ENCODE measurements at places on chromosomes 12 and 14. TPM values are rescaled to one million over a fixed set of nuclear protein-coding genes. Genes with fewer than 3 reads are reported as not detected.

DNA sequence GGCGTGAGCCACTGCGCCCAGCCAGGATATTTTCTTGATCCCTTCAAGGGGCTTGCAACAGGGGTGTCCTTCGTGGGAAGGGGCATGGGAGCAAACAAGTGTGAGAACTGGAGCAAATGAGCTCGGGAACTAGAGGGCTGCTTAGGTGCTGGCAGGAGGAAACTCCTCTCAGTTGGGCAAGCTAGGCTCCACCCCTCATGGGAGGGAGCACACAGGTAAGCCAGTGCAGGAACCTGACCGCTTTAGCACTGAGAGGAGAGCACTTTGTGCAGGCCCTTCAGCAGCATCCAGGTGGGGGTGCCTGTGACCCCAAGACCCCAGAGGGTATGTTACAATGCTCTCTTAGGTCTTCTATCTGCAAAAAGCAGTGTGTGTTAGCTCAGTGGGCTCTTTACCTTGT lies 755.4 kb upstream of the MDGA2 start:
- no peak for DNase-seq

Gene SMCO2
- total RNA-seq, result not detected

DNA sequence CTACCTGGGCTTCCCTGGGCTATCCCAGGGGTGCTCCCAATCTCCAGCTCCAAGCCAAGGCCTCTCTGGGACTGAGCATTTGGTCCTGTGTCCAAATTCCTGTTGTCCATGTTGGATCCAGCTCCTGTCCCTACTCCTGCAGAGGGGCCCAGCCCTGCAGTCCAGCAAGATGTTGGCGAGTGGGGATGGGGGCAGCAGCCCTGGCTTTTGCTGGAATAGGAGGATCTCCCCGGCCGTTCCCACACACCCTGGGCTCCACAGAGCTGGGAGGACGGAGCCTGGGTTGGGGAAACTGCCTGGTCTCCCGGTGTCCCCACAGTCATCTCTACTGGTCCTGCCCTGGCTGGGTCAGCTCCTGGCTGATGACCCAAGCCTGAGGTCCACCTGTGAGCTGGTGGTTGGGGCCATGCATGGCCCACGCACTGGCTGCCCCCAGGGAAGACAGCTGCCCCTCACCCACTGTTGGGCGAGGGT lies 219.6 kb upstream of the C14orf180 start:
- DNase-seq, result no peak

Gene CLEC6A
- not detected for total RNA-seq

DNA sequence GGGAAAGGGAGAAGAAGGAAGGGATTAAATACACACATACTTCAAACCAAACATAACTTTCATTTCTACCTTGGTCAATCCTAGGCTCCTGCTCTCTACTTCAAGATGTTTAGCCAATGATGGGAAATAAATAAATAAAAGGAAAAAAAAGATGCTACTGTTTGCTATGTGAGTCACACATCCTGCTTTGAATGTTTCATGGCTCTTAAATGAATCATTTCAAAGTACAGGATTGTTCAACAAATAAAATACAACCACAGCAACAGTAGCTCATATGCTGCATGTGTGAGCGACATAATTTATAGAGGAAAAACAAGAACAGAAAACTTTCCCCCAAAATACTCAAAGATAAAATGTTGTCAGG lies 54.3 kb upstream of the NPFF start:
- no peak for DNase-seq

- no peak for DNase-seq
Observed at GRCh38 chr14:83913476-83913875, 1616.5 kb upstream of the FLRT2 start.

- no peak for DNase-seq
Observed at GRCh38 chr14:50524060-50524459, 8.3 kb downstream of the MAP4K5 start.

DNA sequence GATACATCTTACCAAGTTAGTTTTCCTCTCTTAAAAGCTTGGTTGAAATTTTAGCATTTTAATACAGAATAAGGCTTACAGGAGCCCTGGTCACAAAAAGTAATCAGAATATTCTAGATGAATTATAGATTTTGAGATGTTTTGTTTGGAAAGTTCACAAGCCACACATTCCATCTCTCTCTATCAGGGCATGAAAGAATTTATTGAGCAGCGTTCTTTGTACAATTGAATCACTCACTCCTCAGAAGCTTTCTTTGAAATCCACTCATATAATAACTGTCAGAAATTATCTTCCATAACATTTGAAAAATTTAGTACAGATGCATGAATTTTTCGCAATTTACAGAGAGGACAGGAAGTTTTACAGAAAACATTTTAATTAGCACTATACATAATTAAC lies 938.6 kb upstream of the MDGA2 start:
- DNase-seq, result no peak

DNA sequence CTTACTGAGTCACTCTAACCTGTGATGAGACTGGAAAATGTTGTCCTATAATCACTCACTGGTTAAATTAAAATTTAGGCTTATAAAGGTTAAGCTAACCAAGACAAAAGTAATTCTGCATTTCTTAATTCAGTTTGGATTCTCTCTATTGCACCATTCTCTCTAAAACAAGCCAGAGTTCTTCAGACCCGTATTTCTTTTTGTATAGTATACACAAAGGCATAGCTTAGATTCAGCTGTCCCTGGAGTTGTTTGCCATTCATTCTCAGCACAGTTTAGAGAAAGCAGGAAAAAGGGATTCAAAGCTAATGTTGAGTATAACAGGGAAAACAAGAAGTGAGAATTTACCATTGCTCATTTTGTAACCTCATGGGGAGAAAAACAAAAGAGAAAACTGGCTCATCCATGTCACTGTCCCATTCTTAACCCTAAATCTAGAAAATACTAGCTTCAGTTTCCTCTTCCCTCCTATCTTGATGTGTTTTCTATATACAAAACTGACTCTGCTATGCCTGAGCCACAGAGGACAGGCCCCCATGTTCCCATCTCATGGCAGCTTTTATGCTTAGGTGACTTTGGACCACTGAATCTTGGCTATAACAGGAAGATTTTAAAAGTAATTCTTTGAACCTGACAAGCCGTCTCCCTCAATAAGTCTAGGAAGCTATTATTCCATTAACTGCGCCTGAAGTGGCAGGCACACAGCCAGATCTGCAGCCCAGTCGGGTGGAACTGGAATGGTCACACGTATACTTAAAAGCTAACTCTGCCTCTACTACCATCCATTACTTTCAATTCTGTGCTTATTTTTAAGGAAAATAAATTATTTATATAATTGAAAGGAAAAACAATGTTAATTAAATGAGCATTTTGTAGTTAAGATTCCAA lies 7.0 kb downstream of the AREL1 start:
- no peak for DNase-seq

Gene KERA
- not detected for total RNA-seq

DNA sequence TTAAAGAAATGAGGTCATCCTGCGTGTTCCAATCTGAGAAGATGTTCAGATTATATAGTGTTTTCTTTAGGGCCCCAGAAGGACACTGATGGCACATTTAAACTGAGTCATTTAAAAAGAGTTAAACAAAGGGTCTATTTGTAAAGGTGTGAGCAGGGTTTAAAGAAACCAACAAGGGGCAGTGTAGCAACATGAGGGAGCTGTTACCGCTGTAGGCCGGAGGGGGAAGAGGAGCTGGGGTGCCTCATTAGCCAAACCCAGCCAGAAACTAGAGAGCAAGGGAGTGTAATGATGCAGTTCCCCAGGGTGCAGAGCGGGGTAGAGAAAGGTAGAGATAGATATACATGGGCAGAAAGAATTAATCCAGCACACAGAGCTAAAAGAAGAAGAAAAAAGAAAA lies 160.4 kb downstream of the TBX5 start:
- no peak for DNase-seq

DNA sequence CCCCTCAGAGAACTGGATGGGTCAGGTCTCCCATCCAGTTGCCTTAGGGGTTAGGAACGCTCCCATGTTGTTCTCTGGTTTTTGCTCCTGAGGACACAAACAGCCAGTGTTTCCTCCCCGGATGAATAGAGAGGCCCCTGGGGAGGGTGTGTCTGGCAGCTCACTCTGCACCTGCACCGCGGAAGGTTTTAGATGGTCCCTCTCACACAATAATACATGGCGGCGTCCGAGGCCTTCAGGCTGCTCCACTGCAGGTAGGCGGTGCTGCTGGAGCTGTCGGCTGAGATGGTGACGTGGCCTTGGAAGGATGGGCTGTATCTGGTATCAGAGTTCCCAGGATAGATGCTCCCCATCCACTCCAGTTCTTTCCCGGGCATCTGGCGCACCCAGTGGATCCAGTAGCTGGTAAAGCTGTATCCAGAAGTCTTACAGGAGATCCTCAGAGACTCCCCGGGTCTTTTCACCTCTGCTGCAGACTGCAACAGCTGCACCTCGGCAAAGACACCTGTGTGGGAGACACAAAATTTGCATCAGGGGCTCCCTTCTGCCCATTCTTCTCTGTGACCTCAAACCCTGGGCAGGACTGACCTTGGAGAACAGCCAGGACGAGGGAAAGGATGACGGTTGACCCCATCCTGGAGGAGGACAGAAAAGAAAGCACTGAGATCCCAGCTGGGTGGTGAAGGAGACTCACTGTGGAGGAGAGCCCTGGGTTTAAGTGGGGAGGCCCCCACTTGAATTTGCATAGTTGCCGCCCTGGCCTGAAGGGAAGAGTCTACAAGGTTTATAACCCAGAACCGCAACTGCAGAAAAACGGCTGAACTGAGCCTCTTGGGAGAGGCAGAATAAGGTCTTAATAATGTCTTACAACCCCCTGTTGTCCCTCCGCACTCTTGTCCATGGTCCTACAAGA lies 1324.8 kb downstream of the TMEM121 start:
- DNase-seq, result no peak

DNA sequence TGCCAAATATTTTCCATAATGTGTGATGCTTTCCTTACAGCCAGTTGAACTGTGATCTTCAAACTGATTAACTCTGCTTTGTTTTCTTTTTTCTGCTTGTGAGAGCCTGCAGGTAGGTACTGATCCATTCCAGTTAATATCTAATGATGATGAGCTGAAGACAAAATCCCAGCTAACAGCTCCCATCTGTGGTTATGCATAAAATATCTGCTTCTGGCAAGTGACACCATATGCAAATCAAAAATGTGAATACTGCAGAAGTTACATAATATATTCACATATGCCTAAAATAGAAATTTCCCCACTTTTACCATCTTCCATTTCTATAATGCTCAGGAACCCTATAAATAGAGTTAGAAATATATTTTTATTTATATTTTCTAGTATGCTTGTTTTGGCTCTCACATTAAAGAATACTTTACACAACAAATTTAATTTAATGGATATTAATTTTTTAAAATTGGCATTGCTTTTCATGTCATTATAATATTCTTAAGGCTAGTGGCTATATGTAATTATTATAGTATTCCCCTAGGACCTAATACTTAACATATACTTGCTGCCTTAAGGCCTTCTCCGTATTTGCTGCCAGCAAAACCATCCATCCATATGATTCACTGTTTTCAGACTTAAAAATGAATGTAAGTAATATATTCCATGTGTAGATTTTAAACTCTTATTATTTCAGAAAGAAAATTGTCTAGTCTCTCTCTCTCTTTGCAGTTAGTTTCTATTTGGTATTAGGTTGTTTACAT lies 83.8 kb downstream of the CCER1 start:
- DNase-seq, result no peak

- peak; percentile 35 for DNase-seq
Observed at GRCh38 chr14:52960627-52961026, 9.8 kb upstream of the FERMT2 start.

- DNase-seq, result no peak
Observed at GRCh38 chr14:92258934-92259333, 64.0 kb upstream of the SLC24A4 start.

DNA sequence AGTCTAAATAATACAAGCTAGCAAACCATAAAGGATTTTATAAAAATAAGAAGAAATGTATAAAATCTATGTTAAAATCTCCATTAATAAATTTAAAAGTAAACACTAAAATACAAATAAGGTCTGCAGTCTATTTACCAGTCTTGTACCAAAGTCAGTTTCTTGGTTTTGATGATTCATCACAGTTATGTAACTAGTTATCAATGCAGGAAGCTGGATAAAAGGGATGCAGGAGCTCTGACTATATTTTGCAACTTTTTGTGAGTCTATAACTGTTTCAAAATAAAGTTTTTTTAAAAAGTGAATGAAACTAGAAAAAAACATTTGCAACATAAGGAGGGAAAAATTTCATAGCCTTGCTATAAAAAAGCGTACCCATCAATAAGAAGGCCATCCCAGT lies 151.5 kb downstream of the DERA start:
- no peak for DNase-seq

DNA sequence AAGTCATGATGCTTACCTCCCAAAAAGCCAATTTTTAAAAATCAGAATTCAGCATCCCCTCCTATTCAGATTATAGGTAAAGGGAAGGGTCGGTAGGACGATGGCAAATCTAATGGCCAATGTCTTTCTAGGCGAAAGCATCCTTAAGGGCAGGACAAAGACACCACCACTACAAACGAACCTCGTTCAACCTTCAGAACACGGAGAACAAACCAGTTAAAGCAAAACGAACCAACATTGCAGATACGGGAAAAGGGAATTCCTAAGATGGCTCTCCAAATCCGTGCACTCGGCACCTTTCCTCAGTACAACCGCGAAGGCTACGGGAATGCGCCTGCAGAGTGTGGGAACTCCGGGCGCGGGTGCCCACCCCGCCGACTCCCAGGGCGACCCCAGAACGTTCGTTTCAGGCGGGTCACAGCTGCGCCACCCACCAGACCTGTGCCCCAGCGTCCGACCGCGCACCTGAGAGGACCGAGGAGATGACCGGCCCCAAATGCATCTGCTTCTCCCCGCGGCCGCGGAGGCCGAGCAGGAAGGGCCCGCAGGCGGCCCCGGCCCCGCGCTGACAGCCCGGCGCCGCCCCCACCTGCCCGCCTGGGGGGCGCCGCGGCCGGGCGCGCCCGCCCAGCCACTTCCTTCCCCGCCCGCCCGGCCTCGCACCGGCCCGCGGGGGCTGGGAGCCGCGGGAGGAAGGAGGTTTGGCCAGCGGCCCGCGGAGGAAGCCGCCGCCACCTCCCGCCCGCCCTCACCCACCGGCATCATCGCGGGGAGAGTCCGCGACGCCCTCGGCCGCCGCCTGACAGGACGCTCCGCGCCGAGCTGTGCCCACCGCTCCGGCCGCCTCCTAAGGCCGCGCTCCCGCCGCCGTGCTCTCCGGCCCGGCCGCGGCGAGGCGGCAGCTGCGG lies 578 bp downstream of the PPP1R13B start:
- no peak for DNase-seq

- DNase-seq, result no peak
Observed at GRCh38 chr14:94119071-94119470, 8.5 kb downstream of the IFI27 start.

DNA sequence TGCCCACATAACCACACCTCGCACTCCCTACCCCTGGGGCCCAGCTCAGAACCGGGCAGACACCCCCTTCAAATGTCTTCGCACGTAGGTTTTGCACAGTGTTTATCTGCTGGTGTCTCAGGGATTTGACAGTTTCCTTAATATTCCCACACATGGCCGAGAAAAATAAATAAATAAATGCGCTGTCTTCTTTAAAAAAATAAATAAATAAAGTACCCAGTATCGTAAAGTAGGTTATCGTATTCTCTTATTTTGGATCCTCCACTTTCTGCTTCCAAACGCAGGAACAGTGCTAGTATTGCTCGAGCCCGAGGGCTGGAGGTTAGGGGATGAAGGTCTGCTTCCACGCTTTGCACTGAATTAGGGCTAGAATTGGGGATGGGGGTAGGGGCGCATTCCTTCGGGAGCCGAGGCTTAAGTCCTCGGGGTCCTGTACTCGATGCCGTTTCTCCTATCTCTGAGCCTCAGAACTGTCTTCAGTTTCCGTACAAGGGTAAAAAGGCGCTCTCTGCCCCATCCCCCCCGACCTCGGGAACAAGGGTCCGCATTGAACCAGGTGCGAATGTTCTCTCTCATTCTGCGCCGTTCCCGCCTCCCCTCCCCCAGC lies 710 bp upstream of the FOS start:
- no peak for DNase-seq

GRCh38 chr12:65838330-65838976 lies 14.2 kb downstream of the HMGA2 start:
- no peak for DNase-seq
